Naive thymus-derived CD8-positive, alpha-beta T cell (primary cell): ENCODE measurements at places on chromosomes 7 and 10. TPM values are rescaled to one million over a fixed set of nuclear protein-coding genes. Genes with fewer than 3 reads are reported as not detected.

GRCh38 chr10:27341001-27341400 lies 100.4 kb upstream of the ACBD5 start:
- DNase-seq = no peak

DNA sequence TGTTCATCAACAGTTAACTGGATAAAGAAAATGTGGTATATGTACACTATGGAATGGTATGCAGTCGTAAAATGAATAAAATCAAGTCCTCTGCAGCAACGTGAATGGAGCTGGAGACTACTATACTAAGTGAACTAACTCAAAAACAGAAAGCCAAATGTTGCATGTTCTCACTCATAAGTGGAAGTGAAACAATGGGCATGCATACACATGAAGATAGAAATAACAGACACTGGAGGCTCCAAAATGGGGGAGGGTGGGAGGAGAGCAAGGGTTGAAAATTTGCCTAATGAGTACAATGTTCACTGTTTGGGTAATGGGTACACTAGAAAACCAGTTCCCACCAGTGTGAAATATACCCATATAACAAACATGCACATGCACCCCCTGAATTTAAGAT lies 179.5 kb downstream of the ZWINT start:
- no peak for DNase-seq

DNA sequence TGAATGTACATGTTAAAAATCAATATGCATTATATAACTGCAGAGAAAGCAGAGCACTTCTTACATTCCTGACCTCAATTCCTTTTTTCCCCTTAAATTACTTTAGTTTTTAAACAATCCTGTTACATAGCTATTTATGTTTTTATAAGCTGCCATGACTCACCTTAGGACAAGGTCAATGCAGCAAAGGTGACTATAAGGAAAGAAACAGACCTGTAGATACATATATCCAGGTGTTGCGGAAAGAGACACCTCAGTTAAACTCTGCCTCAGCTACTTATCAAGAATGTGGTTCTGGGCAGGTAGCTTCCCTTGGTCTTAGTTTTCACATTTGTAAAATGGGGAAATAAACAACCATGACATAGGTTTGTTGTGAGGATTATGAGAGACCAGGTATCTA lies 105.5 kb downstream of the DPY19L1 start:
- no peak for DNase-seq

GRCh38 chr10:91761721-91762120 lies 36.5 kb upstream of the TNKS2 start:
- DNase-seq = no peak

DNA sequence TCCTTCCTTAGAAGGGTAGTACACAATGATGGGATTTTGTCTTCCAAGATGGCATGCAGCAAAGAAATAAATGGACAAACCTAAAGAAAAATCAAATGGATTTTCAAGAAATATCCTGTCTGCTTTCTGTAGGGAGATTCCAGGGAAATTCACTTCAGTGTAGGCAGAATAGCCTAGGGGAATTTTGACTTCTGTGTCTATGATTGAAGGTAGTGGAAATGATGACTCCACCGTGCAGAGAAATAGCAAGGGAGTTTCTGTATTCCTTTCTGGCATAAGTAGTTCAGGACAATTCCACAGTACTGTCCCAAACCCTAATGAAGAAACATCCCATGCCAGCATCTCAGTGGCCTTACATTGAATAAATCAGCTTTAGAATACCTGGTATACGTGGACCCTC lies 9.5 kb downstream of the ATOH7 start:
- DNase-seq = no peak

DNA sequence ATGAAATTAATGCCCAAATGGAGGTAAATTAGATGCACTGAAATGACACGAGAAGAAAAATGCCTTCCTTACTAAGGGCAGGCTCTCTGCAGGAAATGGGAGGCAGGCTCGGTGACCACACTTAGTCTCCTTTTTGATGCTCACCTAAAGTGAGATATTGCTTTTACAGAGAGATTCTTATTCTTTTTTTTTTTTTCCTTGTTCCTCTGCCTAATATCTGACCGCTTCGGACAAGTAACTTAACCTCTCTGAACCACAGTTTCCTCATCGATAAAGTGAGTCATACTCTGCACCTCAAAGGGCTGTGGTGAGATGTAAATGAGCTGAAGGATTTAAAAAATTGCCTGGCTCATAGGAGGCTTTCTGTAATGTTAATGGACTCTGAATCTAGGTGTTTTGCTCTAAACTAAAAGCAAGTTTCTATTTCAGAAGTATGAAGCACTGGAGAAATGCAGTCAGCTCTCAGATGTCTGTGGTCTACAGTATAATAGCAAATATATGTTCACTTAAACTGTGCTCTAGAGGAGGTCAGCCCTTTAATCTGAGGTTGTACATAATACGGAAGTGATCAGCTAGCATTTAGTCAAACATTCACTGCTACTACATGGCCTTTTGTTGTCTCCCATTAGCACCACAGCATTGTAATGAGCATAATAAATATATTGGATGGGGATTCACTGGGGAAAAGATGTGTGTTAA lies 23.2 kb downstream of the NKX2-3 start:
- no peak for DNase-seq

Gene PLAU
- polyA plus RNA-seq = not detected

Gene ANKRD22
- 0.63 TPM for polyA plus RNA-seq

Gene GNGT1
- polyA plus RNA-seq = not detected
